ENCODE measurements at places on chromosomes 12 and 14.

- no peak for DNase-seq
Measured at GRCh38 chr14:74784634-74785033, 21.5 kb downstream of the YLPM1 start.

GRCh38 chr12:16070113-16070512 is 159.0 kb downstream of the DERA start:
- no peak for DNase-seq

GRCh38 chr12:12441843-12442461 is 85.1 kb downstream of the BORCS5 start:
- DNase-seq, result peak; percentile 17

DNA sequence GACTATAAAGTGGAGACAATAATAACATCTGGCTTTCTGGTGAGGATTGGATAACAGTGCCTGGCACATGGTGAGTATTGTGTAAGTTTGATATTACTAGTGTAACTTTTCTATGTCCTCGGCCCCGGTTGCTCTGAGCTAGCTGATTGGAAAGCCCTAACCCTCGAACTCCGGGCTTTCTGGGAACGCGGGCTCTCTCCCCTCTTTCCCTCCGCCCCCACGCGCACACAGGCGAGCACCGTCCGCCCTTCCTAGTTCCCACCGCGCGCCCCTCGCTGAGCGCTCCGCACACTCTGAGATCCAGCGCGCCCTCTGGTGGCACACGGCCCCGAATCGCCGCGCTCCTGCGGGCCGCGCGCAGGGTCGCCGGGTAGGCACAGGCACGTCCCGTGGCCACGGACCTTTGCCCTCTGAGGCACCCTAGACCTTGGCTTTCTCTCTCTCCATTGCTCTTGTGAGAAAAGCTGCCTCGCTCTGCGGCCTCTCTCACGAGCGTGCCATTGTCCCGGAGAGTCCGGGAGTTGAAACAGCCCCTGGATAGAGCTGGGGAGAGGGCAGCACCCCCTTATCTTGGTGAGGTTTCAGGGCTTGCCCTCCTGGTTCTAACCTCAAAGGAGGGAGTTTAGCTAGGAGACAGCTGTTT is 23.2 kb upstream of the ESRRB start:
- peak; percentile 16 for DNase-seq

GRCh38 chr12:116990971-116991966 is 80.5 kb downstream of the FBXW8 start:
- DNase-seq, result no peak

GRCh38 chr14:26128931-26129671 is 468.7 kb downstream of the NOVA1 start:
- DNase-seq, result no peak

All from activated T-helper 1 cell treated with Interleukin-2 at 50 U/mL for 16 hours (primary cell).